ENCODE measurements at places on chromosomes 3 and 15.

DNA sequence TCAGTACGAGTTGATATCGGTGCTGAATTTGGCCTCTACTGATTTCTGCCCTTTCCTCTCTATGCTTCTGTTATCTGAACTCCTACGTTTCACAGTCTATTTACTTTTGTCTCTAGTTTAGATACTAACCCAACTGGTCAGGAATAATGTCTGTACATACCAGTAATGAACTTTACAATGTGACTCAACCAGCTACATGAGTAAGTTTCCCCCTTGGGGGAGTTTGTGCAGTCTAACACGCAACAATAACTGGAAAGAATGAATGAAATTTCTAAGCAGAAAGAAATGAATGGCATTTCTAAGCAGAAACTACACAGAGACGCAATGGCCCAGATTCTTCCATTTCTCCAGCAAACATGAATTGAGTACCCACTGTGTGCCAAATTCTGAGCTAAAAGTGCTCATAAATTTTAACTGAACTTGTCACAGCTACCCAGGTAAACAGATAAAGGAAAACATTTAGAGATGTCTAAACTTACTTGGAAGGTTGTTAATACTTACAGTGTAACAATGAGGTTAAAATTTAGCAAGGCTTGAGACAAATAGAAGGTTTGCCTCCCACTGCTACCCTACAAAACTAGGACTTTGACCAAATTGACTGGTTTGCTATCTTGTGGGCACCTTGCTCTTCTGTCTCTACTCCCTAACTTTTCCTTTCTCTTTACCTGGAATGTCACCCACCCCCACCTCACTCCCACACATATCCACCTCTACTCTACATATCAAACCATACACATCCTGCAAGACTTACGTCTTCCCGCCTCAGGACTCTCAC is 11.6 kb downstream of the UPK1B start:
- no peak for DNase-seq

GRCh38 chr15:45200799-45201556 is 13.2 kb upstream of the SHF start:
- DNase-seq = no peak

DNA sequence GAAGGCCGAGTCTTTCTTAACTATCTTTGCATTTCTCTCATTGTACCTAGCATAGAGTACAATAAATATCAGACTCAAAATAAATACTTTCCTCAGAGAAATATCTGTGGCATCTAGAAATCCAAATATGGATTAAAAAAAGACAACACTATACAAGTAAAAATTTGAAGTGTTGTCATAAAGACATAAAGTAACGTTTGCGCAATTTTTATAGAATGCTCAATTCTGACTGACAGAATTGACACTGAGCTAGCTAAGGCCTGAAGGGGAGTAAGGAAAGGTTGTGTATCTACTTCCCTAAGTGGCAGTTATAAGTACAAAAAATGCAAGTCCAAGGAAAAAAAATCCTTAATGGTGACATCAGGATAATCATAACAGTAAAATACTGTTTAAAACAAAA is 1.1 kb downstream of the SEC11A start:
- DNase-seq = no peak

GRCh38 chr3:14346642-14347041 is 55.8 kb upstream of the SLC6A6 start:
- DNase-seq = no peak

DNA sequence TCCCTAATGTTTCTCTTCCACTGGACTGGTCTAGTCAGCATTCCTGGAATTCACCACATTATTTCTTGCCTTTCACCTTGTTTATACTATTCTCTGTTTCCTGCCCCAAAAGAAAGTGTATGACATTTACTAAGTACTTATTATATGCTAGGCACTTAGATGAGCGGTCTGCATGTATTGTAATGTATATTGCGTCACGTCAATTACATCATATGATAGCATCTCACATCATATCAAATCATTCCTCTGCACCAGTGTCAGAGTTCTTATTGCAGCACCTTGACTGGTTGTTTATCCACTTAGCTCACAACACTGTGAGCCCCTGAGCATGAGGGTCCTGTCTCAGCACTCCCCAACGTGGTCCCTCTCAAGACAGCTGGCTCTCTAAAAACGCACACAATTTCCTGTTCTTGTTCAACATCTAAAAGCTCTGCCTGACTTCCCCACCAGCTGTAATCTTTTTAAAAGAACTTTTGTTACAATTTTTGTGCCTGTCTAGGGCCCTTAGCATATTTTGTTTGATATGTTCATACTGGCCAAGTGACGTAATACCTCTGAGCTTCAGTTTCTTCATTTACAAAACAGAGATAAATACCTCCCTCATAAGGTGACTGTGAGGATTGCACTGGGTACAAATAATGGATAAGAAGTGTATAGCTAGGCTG is 58.8 kb downstream of the ARHGAP31 start:
- no peak for DNase-seq

- no peak for DNase-seq
Observed at GRCh38 chr3:43001556-43002121, 22.5 kb downstream of the GASK1A start.

GRCh38 chr3:59374818-59375211 is 325.0 kb upstream of the CFAP20DC start:
- peak; percentile 70 for DNase-seq

DNA sequence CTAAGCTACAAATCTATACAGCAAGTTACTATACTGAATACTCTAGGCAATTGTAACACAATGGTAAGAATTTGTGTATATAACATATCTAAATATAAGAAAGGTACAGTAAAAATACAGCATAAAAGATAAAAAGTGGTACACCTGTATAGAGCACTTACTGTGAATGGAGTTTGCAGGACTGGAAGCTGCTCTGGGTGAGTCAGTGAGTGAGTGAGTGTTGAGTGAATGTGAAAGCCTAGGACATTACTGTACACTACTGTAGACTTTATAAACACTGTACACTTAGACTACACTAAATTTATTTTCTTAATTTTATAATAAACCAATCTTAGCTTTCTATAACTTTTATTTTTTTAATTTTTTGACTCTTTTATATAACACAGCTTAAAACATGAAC is 123.1 kb downstream of the ZMAT3 start:
- no peak for DNase-seq

GRCh38 chr3:133595341-133595740 is 21.9 kb downstream of the CDV3 start:
- no peak for DNase-seq

- DNase-seq = no peak
Observed at GRCh38 chr3:46684891-46685290, 8.6 kb downstream of the ALS2CL start.

GRCh38 chr15:50075319-50075718 is 43.7 kb downstream of the ATP8B4 start:
- no peak for DNase-seq

GRCh38 chr15:33678602-33679001 is 289.7 kb upstream of the CHRM5 start:
- no peak for DNase-seq

GRCh38 chr15:88655800-88656488 is 17.1 kb downstream of the ISG20 start:
- DNase-seq = no peak
